ENCODE measurements at places on chromosomes 4 and X.

DNA sequence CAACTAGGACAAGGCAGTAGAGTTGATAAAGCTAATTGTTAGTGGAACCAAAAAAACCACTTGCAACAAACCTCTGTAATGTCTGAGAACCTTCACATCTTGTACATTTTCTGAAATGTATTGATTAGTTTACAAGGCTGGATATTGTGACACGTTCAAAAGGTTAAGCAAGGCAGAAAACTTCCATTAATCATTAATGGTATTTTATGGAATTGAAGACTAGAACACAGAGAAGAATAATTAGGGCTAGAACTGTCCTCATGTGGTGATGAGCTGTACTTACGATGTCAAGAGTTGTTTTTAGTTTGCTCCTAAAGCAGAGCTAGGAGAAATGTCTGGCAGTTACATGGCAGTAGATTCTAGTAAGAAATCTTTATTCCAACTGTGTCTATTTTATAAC, 12.3 kb downstream of the GC start:
- DNase-seq = no peak

GRCh38 chr4:179007755-179008154, 1565.5 kb upstream of the AGA start:
- peak; percentile 1 for DNase-seq

DNA sequence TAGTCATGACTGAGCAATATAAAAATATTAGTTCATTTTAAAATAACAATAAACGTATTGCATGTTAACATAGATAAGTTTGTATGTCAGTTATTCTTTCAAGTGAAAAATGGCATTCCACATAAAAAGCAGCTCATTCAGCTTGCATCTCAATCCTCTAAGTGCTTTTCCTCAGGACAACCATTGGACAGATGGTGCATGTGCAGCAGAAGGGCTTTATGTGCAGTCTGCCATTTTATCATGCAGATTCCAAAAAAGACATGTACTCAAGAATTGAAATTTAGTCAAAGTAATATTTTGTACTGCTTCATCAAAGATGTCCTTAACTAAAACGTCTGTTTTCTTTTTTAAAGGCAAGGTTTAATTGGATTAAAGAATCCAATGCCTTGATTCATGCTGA, 93.4 kb downstream of the RS1 start:
- no peak for DNase-seq

GRCh38 chr4:113756005-113756410, 5.5 kb downstream of the CAMK2D start:
- peak; percentile 66 for DNase-seq

DNA sequence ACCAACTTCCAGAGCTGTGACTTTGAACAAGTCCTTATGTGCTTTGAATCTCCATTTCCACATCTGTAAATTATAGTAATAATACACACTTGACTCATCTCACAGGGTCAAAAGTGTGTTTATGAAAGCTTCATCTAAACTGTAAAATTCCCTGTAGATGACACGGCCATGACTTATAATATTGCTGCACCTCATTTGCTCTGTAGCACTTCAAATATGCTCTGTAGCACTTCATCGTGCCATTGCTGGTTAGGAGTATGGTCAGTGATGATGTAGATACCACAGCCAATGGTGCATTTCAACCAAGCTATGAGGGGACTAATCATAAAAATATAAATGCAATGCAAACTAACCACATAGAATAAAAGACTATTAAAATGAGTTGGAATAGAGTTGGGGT, 318.6 kb downstream of the ANK2 start:
- peak; percentile 46 for DNase-seq

GRCh38 chrX:101931488-101932248, at the start of gene ZMAT1:
Gene ZMAT1 (minus strand): TSS chrX:101932027. CDS start chrX:101932008, 19 bp downstream.
- peak; percentile 90 for DNase-seq

Measured in M059J (cell line).